ENCODE measurements at places on chromosomes 3 and 15. TPM values are rescaled to one million over a fixed set of nuclear protein-coding genes. Genes with fewer than 3 reads are reported as not detected.

GRCh38 chr3:45055032-45055410 lies 28.9 kb downstream of the CLEC3B start:
- no peak for DNase-seq

DNA sequence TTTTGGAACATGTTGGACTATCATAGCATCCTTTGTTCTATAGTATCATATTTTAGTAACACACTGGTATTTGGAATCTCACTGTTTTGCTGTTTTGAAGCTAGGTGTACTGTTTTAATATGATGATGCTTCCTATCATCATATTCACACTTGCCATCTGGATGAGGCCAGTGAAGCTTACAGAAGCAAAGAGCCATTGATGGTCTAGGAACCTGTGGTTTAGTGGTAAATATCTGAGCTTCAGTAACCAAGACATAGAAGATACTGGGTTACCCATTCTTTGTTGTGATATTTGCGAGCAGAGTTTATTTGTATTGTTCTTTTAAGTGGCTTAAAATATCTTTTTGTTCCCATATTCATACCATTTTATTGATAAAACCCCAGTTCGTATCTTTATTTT lies 304.1 kb downstream of the SATB1 start:
- DNase-seq: no peak

GRCh38 chr3:42419563-42419962 lies 9.2 kb upstream of the LYZL4 start:
- DNase-seq: no peak

- DNase-seq: no peak
Observed at GRCh38 chr3:196537319-196537984, 22.3 kb upstream of the SMCO1 start.

GRCh38 chr15:29969562-29970401 lies 113.0 kb upstream of the GOLGA8J start:
- no peak for DNase-seq

GRCh38 chr3:37813403-37813802 lies 48.3 kb upstream of the CTDSPL start:
- DNase-seq: no peak

CPEB1 gene
- 1.5 TPM for total RNA-seq

TNFSF10 gene
- not detected for total RNA-seq
